ENCODE measurements at places on chromosomes 5 and 9. TPM values are rescaled to one million over a fixed set of nuclear protein-coding genes. Genes with fewer than 3 reads are reported as not detected.

- DNase-seq: no peak
Observed at GRCh38 chr5:179312557-179313235, 32.6 kb downstream of the ADAMTS2 start.

DNA sequence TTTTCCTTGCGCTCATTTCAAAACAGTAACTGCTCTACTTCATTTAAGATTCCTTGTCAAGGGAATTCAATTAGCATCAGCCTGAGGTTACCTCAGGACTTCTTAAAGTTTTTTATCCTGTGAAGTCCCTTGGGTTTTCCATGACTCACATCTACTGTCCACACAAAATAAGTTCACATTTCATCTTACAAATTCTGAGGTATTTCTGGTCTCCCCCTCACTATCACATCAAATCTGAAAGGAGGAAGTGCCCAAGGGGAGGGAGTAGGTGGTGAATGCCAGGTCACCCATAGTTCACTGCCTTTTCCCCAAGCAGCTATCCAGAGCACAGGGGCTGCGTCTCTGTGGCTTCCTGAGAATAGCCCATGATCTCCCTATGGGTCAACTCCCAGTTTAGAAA is 227.1 kb upstream of the NREP start:
- DNase-seq: no peak

Gene C9
- not detected for total RNA-seq

Gene CNTLN
- total RNA-seq: 7.4 TPM

- DNase-seq: no peak
Observed at GRCh38 chr9:12697719-12698118, 4.5 kb downstream of the TYRP1 start.

GRCh38 chr5:89377767-89378455 is 494.9 kb upstream of the MEF2C start:
- no peak for DNase-seq

- DNase-seq: no peak
Observed at GRCh38 chr9:132062806-132063205, 16.9 kb downstream of the MED27 start.

- no peak for DNase-seq
Observed at GRCh38 chr9:73133921-73134407, 17.7 kb upstream of the ANXA1 start.

Gene GZMA
- total RNA-seq: 0.62 TPM

GRCh38 chr9:136665111-136665703 is 2.5 kb downstream of the EGFL7 start:
- no peak for DNase-seq

GRCh38 chr5:175606409-175606808 is 51.5 kb upstream of the HRH2 start:
- no peak for DNase-seq

Gene RNF208
- 1.1 TPM for total RNA-seq

- DNase-seq: no peak
Observed at GRCh38 chr5:103589357-103589756, 26.8 kb upstream of the NUDT12 start.

- DNase-seq: no peak
Observed at GRCh38 chr5:154220625-154221024, 30.1 kb downstream of the GALNT10 start.

- no peak for DNase-seq
Observed at GRCh38 chr5:174236070-174236469, 190.6 kb downstream of the NSG2 start.

DNA sequence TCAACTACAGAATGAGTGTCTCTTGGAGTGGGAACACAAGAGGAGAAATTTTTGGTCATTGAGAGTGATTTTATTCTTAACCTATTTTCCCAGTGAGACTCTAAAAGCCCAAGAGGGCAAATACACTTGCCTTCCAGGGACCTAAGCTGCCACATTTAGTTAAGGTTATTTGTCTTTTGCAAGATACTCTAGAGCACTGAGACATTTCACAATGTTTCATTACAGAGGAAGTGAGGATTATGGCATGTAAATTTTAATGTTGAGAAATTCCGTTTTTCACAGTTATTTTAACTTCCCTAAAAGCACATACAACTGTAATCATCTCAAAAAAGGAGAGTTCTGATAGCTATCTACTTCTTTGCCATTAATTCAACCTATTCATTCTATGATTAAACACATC is 38.7 kb upstream of the RAB3C start:
- no peak for DNase-seq

GRCh38 chr9:33459115-33459514 is 11.7 kb upstream of the AQP3 start:
- DNase-seq: no peak

DNA sequence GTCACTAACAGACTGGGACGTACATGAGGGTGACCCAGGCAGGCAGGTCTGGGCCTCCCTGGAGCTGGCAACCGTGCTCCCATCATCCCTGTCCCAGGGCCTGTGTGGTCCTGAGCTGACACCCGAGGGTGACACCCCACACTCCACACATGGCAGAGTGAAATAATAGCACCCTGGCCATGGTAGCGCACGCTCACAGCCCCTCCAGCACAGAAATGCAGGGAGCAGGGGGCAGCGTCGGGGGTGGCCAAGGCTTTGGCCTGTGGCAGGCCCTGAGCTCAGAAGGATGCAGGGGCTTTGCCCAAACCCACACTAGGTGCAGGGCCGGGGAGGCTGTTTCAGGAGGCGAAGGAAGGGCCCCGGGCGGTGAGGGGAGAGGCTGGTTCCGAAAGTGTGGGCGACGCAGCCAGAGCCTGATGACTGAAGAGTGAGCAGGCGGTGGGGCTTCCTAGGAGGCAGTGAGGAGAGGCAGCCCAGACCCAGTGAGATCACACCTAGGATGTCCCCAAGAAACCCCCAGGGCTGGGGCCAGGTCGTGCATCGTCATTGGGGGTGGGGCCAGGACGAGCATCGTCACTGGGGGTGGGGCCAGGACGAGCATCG is 12.9 kb downstream of the OR2V2 start:
- DNase-seq: no peak

- DNase-seq: no peak
Observed at GRCh38 chr5:150945947-150946346, 41.2 kb upstream of the ZNF300 start.

- no peak for DNase-seq
Observed at GRCh38 chr9:116238225-116238624, 84.6 kb downstream of the PAPPA start.

Gene SCGB3A2
- total RNA-seq: 1.4 TPM

- DNase-seq: no peak
Observed at GRCh38 chr5:115194676-115195075, 25.0 kb upstream of the TRIM36 start.

GRCh38 chr5:122101636-122102285 is 23.7 kb upstream of the LOX start:
- DNase-seq: no peak

DNA sequence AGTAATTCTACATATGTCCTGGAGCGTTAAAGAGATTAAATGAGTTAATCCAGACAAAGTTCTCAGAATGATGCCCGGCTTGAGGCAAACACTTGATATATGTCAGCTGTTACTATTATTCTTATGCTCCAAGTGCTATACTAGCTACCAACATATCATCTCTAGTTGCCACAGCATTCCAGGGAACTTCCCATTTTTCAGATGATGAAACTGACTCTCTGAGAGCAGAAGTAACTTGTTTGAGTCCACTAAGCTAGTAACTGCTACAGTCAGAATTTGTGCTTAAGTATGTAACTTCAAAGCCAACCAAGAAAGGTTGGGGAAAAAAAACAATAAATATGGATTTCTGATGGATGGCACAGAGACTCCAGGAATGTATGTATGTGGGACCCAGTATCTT is 98.1 kb downstream of the CDK5RAP2 start:
- DNase-seq: no peak

Gene AIF1L
- 16.3 TPM for total RNA-seq

- no peak for DNase-seq
Observed at GRCh38 chr5:59246145-59246869, 647.2 kb downstream of the PDE4D start.

GRCh38 chr9:109022873-109023272 is 9.6 kb upstream of the CTNNAL1 start:
- DNase-seq: no peak

- DNase-seq: no peak
Observed at GRCh38 chr9:134980991-134981390, 63.3 kb upstream of the FCN1 start.

All from endothelial cell (in vitro differentiated cells).